AG08395 (cell line): ENCODE measurements at places on chromosomes 5 and 9.

- DNase-seq: no peak
These were observed 48.5 kb downstream of the GDNF start for GRCh38 chr5:37791321-37791720.

DNA sequence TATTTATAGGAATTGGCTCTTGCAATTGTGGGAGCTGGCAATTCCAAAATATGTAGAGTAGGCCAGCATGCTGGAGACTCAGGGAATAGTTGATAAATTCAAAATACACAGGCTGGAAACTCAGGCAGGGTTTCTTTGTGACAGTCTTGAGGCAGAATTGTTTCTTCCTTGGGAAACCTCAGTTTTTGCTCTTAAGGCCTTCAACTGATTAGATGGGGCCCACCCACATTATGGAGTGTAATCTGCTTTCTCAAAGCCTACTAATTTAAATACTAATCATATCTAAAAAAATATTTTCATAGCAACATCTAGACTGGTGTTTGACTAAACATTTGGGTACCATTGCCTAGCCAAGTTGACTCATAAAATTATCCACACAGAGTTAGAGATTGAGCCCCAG, 27.6 kb downstream of the CWC27 start:
- DNase-seq: no peak

- DNase-seq: no peak
These were observed 18.3 kb downstream of the CDK5RAP2 start for GRCh38 chr9:120561709-120562108.

DNA sequence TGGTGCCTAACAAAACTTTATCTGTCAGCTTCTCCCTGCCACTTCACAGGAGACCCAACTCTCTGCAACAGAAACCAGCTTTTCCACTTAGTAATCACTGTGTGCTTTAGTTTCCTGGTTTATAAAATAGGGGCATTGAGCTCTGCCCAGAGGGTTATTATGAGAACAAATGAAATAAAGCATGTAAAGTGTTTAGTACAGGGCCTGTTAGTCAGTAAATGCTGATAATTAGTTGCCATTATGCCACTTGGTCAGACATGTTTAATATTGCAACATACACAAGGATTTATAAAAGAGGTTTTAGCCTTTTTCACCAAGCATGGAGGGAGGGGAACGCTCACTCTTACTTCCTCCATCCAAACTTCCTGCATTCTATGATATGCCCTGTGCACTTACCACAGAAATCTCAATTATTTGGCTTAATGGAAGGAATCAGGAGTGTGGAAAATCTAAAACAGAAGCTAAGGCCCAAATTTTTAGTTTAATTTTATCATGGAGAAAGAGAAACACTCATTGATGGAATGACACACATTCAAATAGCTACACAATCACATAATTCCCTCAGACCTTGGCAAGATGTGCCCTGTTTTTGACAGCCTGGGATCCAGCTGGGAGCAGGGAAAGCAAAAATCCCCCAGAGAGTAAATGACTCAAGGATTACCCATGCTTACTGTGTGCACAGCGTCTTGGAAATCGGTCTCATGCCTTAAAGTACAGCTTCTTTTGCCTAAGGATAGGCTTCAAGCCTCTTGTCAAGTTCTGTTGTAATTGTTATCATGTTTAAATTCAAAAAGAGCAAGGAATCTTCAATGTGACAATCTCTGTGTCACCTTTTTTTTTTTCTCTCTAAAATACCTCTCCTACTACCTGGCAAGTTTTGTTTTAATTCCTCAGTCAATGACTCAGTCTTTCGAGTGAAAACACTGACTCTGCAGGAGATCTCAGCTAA, 34.0 kb downstream of the ZNF474 start:
- peak; percentile 94 for DNase-seq

DNA sequence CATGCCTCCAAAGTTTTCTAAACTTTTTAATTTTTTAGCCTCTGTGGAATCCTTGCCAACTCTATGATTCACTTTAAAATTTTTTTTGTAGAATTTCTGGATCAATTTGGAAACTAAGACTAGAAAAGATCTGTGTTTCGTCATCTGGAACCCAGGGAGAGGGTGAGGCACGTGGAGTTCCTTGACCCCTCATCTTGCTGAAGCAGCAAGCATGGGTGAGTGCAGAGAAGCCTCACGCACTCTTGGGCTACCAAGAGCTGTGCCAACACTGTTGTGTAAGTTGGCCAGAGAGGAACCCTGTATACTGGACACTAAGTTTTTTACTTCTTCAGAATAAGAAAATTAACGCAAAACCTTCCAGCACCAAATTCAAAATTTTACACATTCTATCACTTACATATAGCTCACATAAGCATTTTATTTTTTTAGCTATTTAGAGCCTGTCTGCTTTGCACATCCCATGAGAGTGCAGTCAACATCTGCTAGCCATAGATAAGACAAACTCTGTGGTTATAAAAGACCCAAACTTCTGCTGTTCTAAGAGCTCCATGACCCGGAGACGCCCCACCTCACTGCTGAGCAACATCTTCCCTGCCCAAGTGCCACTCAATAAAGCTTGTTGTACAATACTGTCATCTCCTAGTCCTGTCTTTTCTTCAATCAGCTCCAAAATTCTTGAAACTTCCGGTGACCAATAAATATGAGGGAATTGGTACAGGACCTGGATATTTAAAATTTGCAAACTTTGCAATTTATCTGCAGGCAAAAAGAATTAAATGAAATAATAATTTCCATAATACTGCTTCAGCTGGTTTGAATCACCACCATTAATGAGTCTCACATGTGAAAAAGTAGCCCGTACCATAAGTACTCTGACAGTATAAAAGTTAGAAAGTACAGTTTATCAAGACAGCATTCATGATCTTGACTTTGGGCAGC, 69.7 kb upstream of the ADCY2 start:
- DNase-seq: peak; percentile 27

GRCh38 chr9:347667-348292, 133.1 kb downstream of the DOCK8 start:
- DNase-seq: peak; percentile 45

- no peak for DNase-seq
These were observed 104.0 kb downstream of the PTTG1 start for GRCh38 chr5:160525471-160526261.

DNA sequence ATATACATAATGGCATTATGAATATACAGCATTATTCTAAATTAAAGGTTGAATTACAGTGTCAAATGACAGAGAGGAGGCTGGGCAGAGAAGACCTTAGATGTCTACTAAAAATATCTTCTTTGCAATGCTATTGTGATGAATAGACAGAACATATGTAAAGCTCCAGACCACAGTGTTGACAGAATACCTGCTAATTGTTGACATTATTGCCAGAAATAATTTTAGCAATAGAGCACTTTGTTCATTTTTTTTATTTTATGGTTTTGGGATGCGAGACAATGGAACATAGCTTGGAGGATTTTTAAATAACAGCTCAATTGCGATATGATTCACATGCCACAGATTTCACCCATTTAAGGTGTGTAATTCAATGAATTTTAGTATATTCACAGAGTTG, 508.8 kb downstream of the PSAT1 start:
- DNase-seq: no peak
